ENCODE measurements at places on chromosomes 13 and 19.

DNA sequence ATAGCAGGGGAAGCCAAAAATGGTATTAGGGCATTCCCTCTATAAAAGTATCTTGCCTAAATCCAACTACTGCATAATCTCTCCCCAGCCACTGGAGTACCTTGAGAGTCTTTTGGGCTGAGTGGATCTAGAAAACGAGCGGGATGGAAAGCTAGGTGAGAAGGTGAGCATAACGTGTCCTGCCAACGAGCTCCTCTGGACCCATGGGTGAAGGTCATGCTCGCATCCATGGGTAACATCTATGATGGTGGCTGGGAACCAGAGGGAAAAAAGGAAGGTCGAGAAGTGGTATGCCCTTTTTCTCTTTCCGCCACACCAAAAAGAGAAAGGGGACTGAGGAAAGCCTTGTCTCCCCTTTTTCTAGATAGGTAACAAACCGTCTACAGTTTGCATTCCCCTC is 63.0 kb downstream of the ZNF208 start:
- DNase-seq = no peak

- DNase-seq = no peak
Measured at GRCh38 chr13:48827709-48828108, 148.0 kb upstream of the FNDC3A start.

- DNase-seq = no peak
Measured at GRCh38 chr13:103168901-103169508, 102.8 kb upstream of the SLC10A2 start.

DNA sequence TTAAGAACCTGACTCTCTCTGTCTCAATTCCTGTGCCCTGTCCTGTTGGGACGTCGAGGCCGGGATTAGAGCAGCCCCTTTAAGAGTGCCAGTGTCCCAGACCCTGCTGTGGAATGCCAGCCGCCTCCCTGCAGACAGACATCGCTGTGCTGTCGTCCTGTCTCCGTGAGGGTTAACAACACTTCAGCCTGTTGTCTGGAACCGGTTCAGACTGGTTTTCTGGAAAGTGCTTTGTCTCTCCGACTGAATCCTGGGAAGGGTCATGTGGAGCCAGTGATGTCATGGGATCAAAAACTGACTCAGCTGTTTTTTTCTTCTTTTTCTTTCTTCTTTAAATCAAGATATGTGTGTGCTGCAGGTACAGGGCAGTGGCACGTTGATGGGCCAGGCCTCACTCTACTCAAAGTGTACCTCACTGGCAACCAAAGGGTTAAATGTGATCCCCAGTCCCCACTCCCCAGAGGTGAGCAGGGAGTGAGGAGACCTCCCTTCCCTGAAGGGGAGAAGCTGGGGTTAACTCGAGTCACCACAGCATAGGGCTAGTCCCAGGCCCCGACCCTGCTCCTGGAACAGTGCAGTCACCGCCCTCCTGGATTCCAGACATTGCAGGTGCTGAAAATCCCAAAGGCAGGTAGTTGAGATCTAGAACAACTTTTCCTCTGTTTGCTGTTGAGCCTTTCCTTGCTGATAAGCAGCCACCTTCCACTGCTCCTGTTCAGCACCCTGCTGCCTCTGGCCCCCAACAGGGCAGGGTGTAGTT is 50.8 kb downstream of the TSSK6 start:
- DNase-seq = no peak

DNA sequence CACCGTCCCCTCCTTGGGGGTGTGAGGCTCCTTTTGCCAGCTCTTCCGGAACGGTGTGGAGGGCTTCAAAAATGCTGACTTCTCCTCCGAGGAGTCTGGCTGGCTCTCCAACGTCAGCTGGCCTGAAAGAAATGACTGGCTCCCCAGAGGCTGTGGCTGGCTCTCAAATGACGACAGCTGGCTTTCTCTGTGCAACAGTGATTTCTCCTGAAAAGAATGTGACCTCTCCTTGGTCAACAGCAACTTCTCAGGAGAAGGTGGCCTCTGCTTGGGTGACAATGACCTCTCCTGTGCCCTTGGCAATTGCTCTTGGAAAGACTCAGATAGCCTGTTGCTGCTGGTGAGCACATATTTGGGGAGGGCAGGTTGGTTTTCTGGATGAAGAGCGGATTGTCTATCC is 29.2 kb downstream of the ONECUT3 start:
- DNase-seq = no peak

- no peak for DNase-seq
Measured at GRCh38 chr19:15992014-15992413, 43.2 kb downstream of the OR10H4 start.

- DNase-seq = no peak
Measured at GRCh38 chr13:44218501-44219240, 155.0 kb upstream of the SERP2 start.

GRCh38 chr19:3670796-3671679 is 29.2 kb downstream of the PIP5K1C start:
- DNase-seq = no peak

DNA sequence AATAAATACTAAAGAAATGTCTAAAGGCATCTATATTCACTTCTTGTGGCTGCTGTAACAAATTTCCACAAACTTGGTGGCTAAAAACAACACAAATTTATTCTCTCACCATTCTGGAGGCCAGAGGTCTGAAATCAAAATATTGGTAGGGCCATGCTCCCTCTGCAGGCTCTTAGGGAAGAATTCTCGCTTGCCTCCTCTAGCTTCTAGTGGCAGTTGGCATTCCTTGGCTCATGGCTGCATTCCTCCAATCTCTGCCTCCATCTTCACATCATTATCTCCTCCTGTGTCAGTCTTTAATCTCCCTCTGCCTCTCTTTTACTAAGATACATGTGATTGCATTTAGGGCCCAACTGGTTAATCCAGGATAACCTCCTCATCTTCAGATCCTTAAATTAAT is 54.1 kb upstream of the RFXAP start:
- no peak for DNase-seq

DNA sequence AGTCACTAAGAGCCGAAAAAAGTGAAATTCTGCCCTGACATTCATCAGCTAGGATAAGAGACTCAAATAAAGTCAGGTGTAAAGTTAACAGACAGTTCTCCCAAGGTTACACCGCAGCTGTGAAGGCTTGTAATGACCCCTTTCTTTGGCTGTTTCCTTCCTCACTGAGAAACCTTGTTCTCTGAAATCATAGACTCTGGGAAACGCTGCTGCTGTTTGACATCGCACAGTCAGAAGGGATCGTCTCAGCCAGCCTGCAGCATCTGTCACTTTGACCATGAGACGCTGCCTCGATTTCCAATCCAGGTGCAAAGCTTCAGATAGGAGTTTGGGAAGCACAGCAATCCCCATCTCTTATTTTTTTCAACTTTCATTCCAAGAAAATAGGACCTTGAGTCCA is 678 bp downstream of the BCAT2 start:
- no peak for DNase-seq

DNA sequence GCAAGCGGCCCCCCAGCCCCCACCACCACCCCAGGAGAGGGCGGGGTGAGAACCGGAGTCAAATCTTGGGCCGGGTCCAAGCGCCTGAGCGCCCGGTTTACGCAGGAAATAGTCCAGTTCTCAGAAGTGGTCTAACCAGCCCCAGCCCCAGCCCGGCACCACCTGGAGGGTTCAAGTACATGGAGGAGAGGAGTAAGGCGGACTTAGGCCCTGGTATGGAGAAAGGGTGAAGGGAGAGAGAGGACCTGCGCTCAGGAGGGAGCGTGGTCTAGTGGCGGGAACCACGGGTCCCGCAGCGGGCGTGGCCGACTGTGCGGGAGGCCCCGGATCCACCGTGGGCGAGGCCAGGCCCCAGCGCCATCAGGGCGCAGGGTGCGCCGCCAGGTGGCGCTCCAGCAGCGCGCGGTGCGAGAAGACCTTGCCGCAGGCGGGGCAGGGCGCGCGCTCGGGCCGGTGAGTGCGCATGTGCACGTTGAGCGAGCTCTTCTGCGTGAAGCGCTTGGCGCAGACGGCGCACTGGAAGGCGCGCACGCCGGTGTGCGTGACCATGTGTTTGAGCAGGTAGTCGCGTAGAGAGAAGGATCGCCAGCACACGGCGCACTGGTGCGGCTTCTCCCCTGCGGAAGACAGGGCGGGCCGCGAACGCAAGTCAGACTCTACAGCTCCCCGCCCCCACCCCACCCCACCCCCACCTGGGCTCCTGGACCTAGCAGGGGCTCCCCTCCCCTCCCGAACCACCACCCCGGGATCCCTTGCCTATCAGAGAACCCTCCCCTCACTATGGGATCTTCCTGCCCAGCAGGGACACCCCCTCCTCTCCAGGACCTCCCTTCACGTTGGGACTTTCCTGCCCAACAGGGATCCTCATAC is 2.1 kb upstream of the SLC27A5 start:
- DNase-seq = peak; percentile 82

- DNase-seq = no peak
Measured at GRCh38 chr19:5803752-5804515, 933 bp upstream of the NRTN start.

DNA sequence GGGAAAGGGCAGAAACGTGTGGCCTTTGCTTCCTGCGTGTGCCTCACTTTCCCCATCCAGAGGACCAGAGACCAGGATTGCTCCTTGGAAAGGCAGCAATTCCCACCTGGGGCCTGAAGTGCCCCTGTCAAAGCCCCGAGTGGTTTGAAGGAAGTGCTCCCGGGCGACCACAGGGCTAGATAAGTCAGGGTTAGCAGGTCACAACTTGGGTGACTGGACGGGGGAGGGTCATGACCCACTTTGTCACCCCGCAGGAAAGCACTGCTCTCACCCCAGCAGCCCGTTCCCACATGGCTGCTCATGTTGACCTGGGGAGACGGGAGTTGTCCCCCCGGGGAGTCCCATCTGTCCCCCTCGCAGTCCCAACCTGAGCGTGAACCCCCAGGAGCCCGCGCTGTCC is 459 bp downstream of the PRAM1 start:
- no peak for DNase-seq

DNA sequence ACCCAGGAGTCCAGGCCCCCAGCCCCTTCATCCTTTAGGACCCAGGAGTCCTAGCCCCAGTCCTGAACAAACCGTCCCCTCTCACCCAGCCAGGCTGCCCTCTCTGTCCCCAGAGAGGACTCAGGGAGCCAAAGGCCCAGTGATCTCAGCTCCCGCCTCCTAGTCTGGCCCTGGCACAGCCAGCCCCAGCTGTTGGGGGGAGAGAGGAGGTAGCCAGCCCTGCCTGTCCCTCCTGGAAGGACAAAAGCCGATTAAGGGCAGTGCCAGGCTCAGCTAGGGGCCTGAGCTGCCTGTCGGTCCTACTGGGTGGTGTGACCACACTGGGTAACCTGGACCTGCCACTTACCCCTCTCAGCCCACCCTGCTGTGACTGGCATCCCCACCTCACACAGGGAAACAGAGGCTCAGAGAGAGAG is 14.5 kb downstream of the LIPE start:
- peak; percentile 69 for DNase-seq

DNA sequence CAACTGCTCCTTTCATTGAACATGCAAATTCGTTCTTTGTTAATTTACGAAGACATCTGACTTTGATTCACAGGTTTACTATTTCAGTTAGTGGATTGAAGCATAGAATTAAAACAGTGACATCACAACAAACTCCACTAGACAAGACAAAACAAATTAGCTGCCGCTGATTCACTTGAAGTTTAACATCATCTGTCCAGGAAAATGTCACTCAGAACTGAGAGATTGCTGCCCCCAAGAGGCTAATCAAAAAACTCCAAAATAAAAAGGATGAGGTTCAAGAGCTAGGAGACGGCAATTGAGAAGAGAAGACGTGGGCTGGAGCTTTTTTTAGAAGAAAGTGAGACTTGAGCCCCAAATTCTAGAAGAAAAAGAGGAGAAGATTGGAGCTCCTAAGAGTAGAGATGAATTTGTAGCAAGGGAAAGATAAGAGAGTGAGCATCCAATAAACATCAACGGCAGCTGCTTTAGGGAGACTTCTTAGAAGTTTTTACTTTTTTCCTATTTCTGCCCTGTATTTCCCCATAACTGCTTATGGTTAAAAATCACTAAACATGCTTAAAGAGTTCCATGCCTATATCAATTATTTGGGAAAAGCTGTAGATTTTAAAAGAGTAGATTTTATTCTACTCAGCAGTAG is 40.8 kb upstream of the TPP2 start:
- no peak for DNase-seq

DNA sequence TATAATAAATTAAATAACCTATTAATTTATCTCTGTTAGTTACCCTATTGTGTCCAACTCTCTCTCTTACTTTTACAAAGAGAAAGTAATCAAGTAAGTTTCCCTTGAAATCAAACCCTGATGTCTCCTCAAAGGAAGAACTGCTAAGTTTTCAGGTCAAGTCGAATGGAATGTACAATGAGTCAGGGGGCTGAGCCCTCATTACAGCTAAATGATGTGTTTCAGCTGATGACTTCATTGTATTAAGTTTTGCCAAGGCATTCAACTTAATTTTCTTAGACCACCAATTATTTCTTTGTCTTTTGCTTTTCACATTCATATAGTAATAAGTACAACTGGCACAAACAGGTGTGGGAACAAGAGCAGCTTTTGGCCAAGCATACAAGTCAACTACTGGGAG is 54.7 kb upstream of the DCT start:
- DNase-seq = no peak

- DNase-seq = no peak
Measured at GRCh38 chr13:22592515-22592914, 588.3 kb upstream of the SGCG start.

GRCh38 chr13:105345131-105345530 is 1190.3 kb downstream of the EFNB2 start:
- no peak for DNase-seq

- peak; percentile 12 for DNase-seq
Measured at GRCh38 chr13:74132776-74133656, 1.2 kb downstream of the KLF12 start.

DNA sequence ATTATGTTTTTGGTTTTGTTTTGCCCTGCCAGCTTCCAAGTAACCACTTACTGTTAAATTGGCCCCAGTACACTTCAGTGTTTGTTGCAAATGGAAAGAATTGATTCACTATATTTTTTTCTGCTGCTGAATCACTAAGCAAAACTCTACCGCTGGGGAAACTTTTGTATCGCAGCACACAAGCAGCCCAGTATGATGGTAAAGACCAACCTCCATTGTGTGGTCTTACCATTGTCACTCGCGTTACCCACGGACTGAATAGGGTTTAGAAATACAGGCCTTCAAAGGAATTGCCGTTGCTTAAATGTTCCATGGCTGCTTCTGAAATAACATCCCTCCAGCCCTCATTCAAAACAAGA is 7.9 kb downstream of the SPATA13 start:
- no peak for DNase-seq

- DNase-seq = peak; percentile 22
Measured at GRCh38 chr13:79775830-79776229, 294.9 kb downstream of the NDFIP2 start.

GRCh38 chr13:98896868-98897144 is 81.1 kb downstream of the DOCK9 start:
- no peak for DNase-seq

GRCh38 chr19:8257052-8257443 is 47.9 kb downstream of the CERS4 start:
- DNase-seq = no peak

Data from occipital lobe (tissue), 3 donors.